ENCODE measurements at places on chromosomes 1 and 21. TPM values are rescaled to one million over a fixed set of nuclear protein-coding genes. Genes with fewer than 3 reads are reported as not detected.

Gene LAPTM5
- total RNA-seq: 0.15 TPM

Gene KRTAP21-1
- not detected for total RNA-seq

Gene PAPPA2
- 0.81 TPM for total RNA-seq

Gene MAP3K7CL
- not detected for total RNA-seq

DNA sequence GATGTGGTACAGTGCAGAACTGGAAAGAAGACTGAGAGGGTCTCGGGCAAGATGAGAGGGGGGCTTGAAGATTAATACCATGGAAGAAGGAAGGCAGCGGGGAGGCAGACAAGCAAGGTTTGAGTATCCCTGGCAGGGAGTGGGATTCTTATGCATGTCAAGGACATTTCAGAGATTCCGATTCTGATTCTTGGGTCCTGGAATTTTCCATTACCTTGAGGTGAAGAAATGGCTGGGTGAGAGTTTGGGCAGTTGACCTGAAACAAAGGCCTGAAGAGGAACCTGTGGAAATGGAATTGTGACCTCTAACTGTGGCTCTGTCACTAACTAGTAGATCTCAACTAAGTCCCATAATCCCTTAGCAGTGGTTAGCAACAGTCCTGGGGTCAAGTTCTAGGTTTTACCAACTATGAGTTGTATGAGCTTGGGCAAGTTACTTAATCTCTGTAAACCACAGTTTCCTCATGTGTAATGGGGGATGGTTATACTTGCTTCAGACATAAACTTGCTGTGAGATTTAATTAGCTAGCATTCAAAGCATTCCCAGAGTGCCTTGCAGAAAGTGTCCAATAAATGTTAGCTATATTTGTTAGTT lies 8.6 kb upstream of the ACTN2 start:
- DNase-seq: no peak
- no peak overlapping the region for H3K27ac ChIP-seq
- no peaks in the 10 kb centered on the region for H3K36me3 ChIP-seq

DNA sequence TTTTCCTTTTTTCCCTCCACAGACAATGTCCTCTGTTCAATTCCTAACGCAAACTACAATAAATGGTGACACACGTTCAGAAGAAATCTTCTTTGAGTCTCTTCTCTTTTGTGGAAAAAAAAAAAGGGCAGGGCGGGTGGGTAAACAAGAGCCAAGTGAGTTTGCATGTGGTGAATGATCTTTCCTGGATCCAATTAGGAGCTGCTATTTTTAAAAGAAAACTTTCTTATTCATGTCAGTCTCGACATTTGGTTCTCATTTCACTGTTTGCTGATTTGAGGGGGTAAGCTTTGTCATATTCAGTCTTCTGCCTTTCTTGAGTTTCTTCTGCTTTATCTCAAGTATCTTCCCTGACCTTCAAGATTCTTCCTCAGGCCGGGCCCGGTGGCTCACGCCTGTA lies 29.2 kb upstream of the KIF1B start:
- H3K36me3 ChIP-seq: peaks cover 25% of the 10 kb centered on the region
- no peaks in the 10 kb centered on the region for H3K4me1 ChIP-seq
- H3K27ac ChIP-seq: no peak overlapping the region
- no peaks in the 10 kb centered on the region for H3K27me3 ChIP-seq
- DNase-seq: no peak
- H3K4me3 ChIP-seq: no peak overlapping the region

- H3K4me1 ChIP-seq: peaks cover 5% of the 10 kb centered on the region
- no peak for DNase-seq
- no peak overlapping the region for H3K4me3 ChIP-seq
- H3K36me3 ChIP-seq: peaks cover 3% of the 10 kb centered on the region
Observed at GRCh38 chr21:41955516-41955915, 1.7 kb upstream of the C2CD2 start.

- H3K4me1 ChIP-seq: no peaks in the 10 kb centered on the region
- no peak overlapping the region for H3K4me3 ChIP-seq
- H3K27me3 ChIP-seq: no peaks in the 10 kb centered on the region
- H3K36me3 ChIP-seq: peaks cover 5% of the 10 kb centered on the region
- no peak for DNase-seq
Observed at GRCh38 chr1:66372522-66373101, 161.3 kb upstream of the SGIP1 start.

GRCh38 chr1:170749959-170750358 lies 86.0 kb downstream of the PRRX1 start:
- H3K36me3 ChIP-seq: no peaks in the 10 kb centered on the region
- no peak overlapping the region for H3K27ac ChIP-seq
- DNase-seq: no peak

Gene OLIG2
- total RNA-seq: 2.0 TPM
